ENCODE measurements at places on chromosomes 5 and 9.
A peak's percentile ranks its signal among the peaks of the same experiment; 100 is the strongest.

DNA sequence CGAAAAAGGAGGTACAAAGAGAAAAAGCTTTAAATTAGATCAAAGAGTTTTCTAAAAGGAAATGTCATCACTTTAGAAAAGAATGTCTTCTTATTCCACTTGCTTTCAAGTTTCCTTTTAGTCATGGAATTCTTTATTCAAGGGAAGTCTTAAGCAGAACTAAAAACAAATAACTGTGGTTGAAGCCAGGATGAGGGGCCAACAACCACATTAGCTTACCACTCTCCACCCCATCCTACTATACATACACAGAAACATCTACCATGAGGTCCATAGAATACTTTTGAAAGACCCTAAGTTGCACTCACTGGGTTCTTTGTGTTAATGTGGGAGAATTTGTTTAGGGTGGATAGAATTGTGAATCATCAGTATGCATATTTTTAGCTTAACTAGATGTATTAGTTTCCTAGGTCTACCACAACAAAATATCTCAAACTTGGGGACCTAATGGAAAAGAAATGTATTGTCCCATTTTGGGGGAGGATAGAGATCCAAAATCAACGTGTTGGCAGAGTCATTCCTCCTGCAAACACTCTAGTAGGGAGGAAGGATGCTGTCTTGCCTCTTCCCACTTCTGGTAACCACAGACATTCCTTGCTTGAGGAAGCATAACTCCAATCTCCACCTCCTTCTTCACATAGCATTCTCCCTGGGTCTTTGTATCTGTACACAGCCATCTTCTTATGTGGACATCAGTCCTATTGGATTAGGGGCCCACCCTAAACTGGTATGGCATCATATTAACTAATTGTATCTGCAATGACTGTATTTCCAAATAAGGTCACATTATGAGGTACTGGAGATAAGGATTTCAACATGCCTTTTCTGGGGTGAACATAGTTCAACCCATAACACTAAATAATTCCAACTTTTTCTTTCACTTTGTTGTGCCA lies 239.4 kb downstream of the LURAP1L start:
- DNase-seq, result no peak

- DNase-seq, result no peak
Observed at GRCh38 chr5:178415353-178415752, 174.8 kb downstream of the COL23A1 start.

DNA sequence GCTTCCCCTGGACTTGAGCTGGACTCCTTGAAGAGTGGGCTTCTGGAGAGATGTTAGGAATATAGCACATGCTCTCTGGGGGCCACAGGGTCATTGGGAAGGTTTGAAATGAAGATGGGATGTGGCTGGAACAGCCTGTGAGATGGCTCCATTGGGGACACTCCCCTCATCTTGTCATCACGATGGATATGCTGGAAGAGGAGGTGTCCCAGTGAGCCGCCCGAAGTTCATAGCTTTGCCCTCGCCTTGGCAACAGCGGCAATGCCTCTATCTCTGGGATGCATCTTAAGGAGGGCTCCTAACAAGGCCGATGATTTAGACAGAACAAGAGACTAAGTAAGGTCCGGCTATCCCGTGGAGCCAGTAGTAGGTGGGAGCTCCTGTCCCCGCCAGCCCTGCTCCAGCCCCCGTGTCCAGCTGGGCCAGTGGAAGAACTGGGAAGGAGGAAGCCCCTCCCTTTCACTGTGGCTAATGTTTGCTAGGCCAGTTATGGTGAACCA lies 23.9 kb downstream of the AMBP start:
- DNase-seq, result no peak

DNA sequence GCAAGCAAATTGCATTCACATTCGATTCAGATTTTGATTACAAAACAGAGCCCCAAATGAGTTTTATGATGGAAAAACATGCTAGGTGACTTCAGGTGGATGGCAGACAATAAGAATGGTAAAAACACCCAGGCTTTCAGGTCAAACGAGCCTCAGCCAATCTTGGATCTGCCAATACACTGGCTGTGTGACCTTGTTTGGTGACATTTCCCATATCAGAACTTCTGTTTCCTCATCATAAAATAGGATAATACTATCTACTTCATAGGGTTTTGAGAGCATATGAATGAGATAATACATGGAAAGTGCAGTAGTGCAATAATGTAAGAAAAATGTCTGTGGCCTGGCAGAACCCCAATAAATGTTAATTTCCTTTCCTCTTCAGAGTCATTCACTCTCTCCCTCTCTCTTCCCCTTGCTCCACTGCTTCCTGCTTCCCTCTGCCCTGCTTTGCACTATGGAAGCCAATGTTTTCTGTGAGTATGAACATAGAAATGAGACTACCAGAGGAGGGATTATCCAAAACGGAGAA lies 54.7 kb downstream of the SH3RF2 start:
- DNase-seq, result no peak

DNA sequence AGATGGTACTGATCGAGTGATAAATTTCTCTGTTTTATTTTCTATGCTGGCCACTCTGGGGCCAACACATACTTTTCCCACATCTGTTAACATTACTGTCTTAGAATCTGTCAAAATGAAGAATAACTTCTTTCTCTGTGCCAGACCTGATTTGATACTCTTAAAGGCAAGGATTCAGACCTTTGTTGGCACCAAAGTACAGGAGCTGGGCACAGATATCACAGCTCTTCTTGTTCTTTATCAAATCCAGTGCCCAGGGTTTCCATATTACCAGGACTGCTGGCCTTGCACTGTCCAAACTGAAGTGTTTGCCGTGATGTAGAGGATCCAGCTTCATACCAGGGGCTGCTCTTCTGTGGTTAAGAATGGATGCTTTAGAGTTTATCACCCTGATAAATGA lies 20.9 kb downstream of the ZNF474 start:
- no peak for DNase-seq

- DNase-seq, result peak; percentile 33
Observed at GRCh38 chr9:85741095-85741874, 469 bp downstream of the AGTPBP1 start.

- DNase-seq, result no peak
Observed at GRCh38 chr5:65359981-65360380, 121.7 kb downstream of the ADAMTS6 start.

GRCh38 chr5:87132696-87133095 lies 135.0 kb upstream of the RASA1 start:
- DNase-seq, result no peak

DNA sequence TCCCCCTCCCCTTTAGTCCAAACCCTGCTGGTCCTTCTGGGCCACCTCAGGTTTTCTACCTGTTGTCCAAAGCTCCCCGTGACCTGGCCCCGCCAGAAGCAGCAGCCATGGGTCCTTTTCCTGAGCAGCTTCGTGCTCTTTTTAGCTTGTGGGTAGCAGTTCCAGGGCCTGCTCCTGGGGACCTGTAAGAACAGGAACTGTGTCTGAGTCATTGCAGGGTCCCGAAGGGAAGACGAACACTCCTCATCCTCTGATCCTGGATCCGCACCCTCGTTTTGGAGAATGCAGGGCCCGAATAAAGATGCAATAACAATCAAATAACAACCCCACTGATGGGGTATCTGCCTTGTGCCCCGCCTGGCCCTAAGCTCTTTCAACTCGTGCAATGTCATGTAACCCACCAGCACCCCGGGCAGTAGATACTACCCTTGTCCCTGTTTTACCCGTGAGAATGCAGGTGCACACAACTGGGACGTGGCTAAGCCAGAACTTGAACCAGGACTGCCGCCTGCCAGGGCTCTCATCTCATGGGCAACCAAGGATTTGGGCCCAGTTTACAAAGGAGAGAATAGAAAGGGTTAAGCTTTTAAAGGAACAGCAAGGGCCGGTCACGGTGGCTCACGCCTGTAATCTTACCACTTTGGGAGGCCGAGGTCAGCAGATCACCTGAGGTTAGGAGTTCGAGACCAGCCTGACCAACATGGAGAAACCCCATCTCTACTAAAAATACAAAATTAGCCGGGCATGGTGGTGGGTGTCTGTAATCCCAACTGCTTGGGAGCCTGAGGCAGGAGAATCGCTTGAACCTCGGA lies 33.2 kb downstream of the NEK6 start:
- DNase-seq, result no peak

GRCh38 chr5:103458497-103459040 lies 104.0 kb downstream of the NUDT12 start:
- DNase-seq, result no peak

- no peak for DNase-seq
Observed at GRCh38 chr5:20353499-20353898, 365.5 kb upstream of the CDH18 start.

All from germinal center (tissue), 1 donor.